ENCODE measurements at places on chromosomes 12 and 14.

GRCh38 chr12:44389896-44390295 lies 486.2 kb downstream of the NELL2 start:
- DNase-seq = no peak

GRCh38 chr12:52486166-52487105 lies 6.6 kb downstream of the KRT6A start:
- no peak for DNase-seq

DNA sequence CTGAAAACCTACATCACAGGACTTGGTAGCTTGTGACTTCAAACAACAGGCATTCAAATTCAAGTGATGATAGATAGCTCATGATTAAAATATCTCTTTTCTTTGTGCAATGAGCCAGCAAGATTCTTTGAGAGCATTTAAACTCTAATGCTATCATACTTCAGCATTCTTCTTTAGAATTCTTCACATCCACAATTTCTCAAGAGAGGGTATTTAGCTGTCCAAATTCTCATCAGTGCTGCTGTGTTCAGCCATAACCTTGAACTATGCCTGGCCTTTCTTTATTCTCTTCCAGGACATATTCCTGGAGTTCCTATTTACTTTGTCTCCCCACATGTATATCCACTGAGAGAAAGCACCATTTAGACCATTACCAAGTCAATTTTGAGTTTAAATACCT lies 321.1 kb downstream of the EGLN3 start:
- DNase-seq = no peak

DNA sequence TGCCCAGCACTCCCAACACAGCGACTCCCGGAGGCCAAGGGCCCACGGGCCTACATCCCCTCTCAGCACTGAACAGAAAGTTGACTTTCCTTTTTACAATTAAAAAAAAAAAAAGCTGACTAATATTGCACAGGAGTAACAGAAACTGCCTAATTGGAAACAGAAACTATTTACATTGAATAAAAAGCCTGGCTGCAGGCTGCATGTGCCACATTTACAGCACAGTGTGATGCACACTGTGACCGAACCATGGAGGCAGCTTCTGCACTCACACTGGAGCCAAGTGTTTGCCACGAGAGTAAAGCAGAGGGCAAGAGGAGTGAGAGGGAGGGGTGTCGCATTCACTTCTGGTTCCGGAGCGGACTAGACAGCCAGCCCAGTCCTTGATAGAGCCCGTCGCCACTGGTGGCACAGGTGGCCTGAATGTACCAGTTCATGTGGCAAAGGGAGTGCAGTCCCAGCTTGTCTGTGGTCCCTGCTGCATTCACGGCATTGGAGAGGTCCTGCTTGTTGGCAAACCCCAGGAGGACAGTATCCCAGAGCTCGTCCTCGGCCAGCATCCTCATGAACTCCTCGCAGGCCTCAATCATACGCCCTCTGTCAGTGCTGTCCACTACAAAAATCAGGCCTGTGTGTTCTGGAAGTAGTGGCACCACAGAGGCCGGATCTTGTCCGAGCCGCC lies 59.2 kb downstream of the SPPL3 start:
- DNase-seq = no peak

- DNase-seq = no peak
These were observed 9.2 kb upstream of the PAPLN start for GRCh38 chr14:73227812-73228781.

- DNase-seq = no peak
These were observed 20.2 kb upstream of the P2RX7 start for GRCh38 chr12:121112496-121112895.

DNA sequence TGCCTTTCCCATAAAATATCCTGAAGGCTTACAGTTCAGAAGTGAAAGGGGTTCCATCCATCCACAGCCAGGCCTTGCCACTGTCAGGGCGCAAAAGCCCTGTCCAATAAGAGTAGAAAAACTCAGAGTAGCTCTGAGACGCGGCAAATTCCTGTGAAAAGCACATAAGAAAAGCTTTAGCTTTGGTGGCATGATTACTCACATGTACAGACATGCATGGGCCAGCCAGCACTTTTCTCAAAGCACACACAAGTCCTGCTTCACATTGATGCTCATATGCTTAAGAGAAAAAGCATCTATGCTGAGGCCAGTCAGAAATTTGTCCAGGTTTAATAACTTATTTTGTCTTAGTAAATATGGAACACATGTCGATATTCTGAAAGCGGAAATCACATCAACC lies 25.5 kb downstream of the CLEC1A start:
- DNase-seq = no peak

Data from activated naive CD4-positive, alpha-beta T cell treated with Interleukin-2 at 50 U/mL for 16 hours (primary cell).